ENCODE measurements at places on chromosomes 16 and 17. TPM values are rescaled to one million over a fixed set of nuclear protein-coding genes. Genes with fewer than 3 reads are reported as not detected.

GRCh38 chr16:78122774-78123315 lies 23.4 kb downstream of the WWOX start:
- no peaks in the 10 kb centered on the region for H3K4me1 ChIP-seq
- H3K27ac ChIP-seq, result no peak overlapping the region
- H3K27me3 ChIP-seq, result no peaks in the 10 kb centered on the region

- H3K27ac ChIP-seq, result no peak overlapping the region
- no peaks in the 10 kb centered on the region for H3K36me3 ChIP-seq
- H3K27me3 ChIP-seq, result no peaks in the 10 kb centered on the region
- H3K4me3 ChIP-seq, result no peak overlapping the region
- H3K4me1 ChIP-seq, result no peaks in the 10 kb centered on the region
Measured at GRCh38 chr17:57368637-57369336, 112.5 kb downstream of the MSI2 start.

DNA sequence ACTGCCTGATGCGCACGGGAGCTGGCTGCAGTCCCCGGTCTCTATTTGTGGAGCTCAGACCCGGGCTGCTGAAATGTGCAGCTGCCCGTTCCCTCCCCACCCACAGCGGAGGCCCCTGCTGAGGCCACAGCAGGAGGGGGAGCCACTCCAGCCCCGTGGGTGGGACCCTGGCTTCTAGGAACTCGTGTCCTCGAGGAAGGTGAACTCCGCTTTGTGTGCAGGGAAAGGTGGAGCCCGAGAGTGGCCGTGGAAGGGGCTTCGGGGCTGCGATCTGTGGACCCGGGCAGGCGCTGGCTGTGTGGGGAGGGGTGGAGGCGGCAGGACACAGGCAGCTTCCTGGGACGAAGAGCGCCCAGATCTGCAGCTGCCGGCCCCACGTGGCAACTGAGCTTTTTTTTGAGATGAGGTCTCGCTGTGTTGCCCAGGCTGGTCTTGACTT lies 2.9 kb downstream of the CCDC154 start:
- no peak overlapping the region for H3K4me3 ChIP-seq
- H3K36me3 ChIP-seq, result no peaks in the 10 kb centered on the region
- no peaks in the 10 kb centered on the region for H3K4me1 ChIP-seq
- H3K27me3 ChIP-seq, result no peaks in the 10 kb centered on the region

DNA sequence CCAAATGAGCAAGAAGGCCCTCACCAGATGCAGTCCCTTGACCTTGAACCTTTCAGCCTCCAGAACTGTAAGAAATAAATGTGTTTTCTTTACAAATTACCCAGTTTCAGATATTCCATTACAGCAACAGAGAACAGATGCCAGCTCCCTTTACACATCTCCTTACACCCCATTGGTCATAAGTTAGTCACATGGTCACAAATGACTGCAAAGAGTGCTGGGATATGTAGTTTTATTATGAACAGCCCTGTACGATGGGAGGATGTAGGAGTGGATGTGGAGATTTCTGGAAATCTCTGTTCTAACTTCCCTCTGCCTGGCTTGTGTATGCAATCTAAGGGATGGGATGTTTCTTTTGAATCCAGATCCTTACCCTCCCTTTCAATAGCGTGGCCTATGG lies 13.3 kb upstream of the RPL38 start:
- H3K27ac ChIP-seq, result no peak overlapping the region
- H3K36me3 ChIP-seq, result no peaks in the 10 kb centered on the region
- peaks cover 5% of the 10 kb centered on the region for H3K27me3 ChIP-seq
- no peaks in the 10 kb centered on the region for H3K4me1 ChIP-seq
- DNase-seq, result no peak

DNA sequence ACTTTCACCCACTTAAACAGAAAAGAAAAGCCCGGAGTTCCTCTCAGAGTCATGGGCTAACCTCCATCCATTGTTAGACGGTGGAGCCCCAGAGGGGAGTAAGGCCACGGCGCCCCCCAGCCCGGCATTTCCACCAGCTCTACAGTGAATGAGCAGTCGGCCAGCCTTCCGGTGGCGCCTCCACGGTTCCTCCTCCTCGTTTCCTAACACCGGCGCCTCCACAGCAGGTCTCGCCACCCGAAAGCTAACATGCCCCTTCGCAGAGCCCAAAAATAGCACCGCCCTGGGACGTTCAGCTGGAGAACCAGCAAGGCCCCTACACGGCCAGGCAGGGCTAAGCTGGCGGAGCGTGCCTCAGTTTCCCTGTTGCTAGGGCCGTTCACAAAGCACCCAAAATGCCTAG lies 858 bp downstream of the MMD start:
- H3K27ac ChIP-seq, result peak overlapping the region; percentile 68
- peaks cover 8% of the 10 kb centered on the region for H3K27me3 ChIP-seq
- no peaks in the 10 kb centered on the region for H3K36me3 ChIP-seq

GRCh38 chr16:57613514-57613913 lies 14.9 kb upstream of the ADGRG1 start:
- no peak for DNase-seq
- peaks cover 40% of the 10 kb centered on the region for H3K4me1 ChIP-seq
- H3K27ac ChIP-seq, result no peak overlapping the region
- no peak overlapping the region for H3K4me3 ChIP-seq

GRCh38 chr17:61362852-61363600 lies 36.6 kb upstream of the TBX2 start:
- H3K36me3 ChIP-seq, result no peaks in the 10 kb centered on the region
- H3K27me3 ChIP-seq, result no peaks in the 10 kb centered on the region
- H3K27ac ChIP-seq, result no peak overlapping the region
- no peak overlapping the region for H3K4me3 ChIP-seq
- DNase-seq, result no peak

- no peaks in the 10 kb centered on the region for H3K36me3 ChIP-seq
- no peaks in the 10 kb centered on the region for H3K4me1 ChIP-seq
- H3K4me3 ChIP-seq, result no peak overlapping the region
- DNase-seq, result no peak
- no peaks in the 10 kb centered on the region for H3K27me3 ChIP-seq
Measured at GRCh38 chr17:30554839-30555751, 77.9 kb downstream of the GOSR1 start.

DNA sequence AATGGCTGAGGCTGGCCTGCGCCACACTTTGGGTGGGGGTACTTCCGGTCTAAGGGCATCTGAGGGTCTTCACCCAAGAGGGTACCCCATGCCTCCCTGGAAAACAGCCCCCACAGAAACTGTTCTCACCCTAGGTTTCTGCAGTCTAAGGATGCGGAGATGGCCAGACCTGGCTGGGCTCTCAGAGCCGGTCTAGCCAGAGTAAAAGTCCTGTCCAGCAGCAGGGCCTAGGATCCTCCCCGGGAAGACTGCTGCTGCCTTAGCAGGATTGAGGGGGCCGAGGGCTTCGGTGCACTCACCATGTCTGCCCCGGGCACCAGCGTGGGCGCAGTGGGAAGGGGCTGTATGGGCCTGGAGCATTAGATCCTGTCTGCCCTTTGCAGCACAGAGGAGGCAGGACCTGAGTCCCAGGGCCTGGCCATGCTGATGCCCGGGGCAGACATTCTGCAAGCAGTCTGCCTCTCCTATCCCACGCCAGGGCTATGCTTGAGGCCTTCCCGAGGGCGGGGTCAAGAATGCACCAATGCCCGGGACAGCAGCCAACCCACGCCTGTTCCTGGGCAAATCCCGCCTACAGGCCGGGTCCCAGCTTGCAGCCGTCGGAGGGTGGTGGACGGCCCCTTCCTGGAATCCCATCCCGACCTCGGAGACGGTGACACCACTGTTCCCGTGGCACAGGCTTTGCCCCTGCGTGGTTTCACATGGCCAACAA lies 54.7 kb downstream of the CBFA2T3 start:
- no peak overlapping the region for H3K4me3 ChIP-seq
- peaks cover 4% of the 10 kb centered on the region for H3K4me1 ChIP-seq
- no peak overlapping the region for H3K27ac ChIP-seq
- DNase-seq, result no peak
- H3K36me3 ChIP-seq, result no peaks in the 10 kb centered on the region

DNA sequence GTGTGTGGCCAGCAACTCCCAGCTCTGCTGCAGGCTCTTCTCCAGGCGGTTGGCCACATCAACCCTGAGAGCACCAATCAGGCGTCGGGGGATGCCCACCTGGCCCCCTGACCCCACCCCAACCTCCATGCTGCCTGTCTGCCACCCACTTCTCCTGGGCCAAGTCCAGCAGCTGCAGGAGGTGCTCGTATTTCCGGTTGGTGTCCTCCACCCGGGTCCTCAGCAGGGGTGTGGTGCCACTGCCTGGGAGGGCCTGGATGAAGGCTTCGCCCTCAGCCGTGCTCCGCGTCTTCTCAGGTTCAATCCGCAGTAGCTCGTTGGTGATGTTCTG lies 44.6 kb downstream of the UBN1 start:
- H3K27ac ChIP-seq, result no peak overlapping the region
- H3K27me3 ChIP-seq, result no peaks in the 10 kb centered on the region
- H3K4me1 ChIP-seq, result no peaks in the 10 kb centered on the region
- no peaks in the 10 kb centered on the region for H3K36me3 ChIP-seq
- no peak for DNase-seq
- no peak overlapping the region for H3K4me3 ChIP-seq

DNA sequence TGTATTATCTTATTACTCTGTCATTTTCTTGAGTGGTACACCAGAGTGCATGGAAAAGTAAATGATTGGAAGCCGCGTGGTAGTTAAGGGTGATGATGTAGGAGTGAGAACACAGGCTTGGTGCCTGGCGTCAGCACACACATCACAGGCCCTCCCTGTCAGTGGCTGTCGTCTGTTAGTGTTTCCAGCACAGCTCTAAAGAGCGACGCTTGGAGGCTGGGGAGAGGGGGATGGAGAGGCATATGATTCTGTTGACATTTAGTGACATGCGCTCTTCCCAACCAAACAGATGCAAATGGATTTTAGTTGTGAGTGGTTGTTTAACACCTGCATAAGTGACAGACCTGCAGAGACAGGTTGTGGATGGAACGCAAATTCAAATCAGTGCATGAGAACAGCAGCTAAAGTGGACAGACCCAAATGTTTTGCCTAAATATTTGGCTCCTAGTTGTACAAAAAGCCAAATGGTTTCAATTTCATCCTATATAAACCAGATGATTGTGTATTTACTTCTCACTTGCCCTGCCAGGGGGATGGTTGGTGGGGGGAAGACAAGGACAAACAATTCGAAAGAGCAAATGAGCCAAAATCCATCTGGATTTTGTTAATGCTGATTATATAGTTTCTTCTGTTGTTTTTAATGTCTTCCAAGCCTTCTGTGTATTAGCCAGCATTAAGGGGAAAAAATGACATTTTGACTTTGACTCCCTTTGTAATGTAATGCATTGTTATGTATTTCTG lies 222.3 kb downstream of the WWOX start:
- H3K27ac ChIP-seq, result no peak overlapping the region
- H3K4me1 ChIP-seq, result no peaks in the 10 kb centered on the region
- H3K27me3 ChIP-seq, result no peaks in the 10 kb centered on the region

- H3K4me3 ChIP-seq, result no peak overlapping the region
- no peak overlapping the region for H3K27ac ChIP-seq
- no peaks in the 10 kb centered on the region for H3K36me3 ChIP-seq
- no peaks in the 10 kb centered on the region for H3K4me1 ChIP-seq
Measured at GRCh38 chr16:75532142-75532765, 3.7 kb downstream of the CHST5 start.

DNA sequence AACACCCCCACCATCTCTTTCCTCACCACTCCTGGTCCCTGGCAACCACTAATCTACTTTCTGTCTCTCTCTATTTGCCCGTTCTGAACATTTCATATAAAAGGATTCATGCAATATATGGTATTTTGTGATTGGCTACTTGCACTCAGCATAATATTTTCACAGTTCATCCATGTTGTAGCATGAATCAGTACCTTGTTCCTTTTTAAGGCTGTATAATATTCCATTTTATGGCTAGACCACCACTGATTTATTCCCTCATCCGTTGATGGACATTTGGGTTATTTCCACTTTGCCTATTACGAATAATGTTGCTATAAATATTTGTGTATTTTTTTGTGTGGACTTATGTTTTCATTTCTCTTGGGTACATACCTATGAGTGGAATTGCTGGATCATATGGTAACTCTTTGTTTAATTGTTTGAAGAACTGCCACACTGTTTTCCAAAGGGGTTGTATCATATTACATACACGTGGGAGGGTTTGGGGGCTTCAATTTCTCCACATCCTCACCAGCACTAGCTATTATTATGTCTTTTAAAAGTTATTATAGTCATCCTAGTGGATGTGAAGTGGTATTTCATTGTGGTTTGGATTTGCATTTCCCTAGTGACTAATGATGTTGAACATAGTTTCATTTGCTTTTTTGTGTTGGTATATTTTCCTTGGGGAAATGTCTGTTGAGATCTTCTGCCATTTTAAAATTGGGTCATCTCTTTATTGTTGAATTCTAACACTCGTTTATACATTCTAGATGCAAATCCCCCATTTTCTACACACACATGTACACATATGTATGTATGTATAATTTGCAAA lies 26.3 kb downstream of the SEC14L5 start:
- H3K27ac ChIP-seq, result no peak overlapping the region
- no peaks in the 10 kb centered on the region for H3K4me1 ChIP-seq
- H3K27me3 ChIP-seq, result no peaks in the 10 kb centered on the region
- H3K4me3 ChIP-seq, result no peak overlapping the region
- DNase-seq, result no peak

DNA sequence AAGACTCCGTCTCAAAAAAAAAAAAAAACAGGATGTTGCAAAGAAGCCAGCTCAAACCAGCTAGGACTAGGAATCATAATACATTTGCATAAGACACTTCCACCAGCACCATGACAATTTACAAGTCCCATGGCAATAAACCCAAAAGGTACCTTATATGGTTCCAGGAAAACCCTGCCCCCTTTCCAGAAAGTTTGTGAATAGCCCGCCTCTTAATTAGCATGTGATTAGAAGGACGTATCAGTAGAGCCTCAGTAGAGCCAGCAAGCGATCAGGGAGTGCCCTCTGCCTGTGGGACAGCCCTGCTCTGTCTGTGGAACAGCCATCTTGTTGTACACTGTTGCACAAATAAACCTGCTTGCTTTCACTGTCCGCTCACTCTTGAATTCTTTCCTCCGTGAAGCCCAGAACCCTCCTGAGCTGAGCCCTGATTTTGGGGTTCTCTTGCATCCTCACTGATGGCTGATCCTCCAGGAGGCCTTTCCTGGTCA lies 14.0 kb downstream of the NUPR1 start:
- H3K27me3 ChIP-seq, result no peaks in the 10 kb centered on the region
- no peak overlapping the region for H3K4me3 ChIP-seq
- no peaks in the 10 kb centered on the region for H3K36me3 ChIP-seq

- DNase-seq, result peak; percentile 47
- H3K4me1 ChIP-seq, result peaks cover 36% of the 10 kb centered on the region
- peak overlapping the region; percentile 89 for H3K27ac ChIP-seq
- H3K4me3 ChIP-seq, result peak overlapping the region; percentile 2
- H3K27me3 ChIP-seq, result no peaks in the 10 kb centered on the region
Measured at GRCh38 chr16:50265260-50265659, 1.1 kb upstream of the ADCY7 start.

GRCh38 chr16:77386831-77387814 lies 47.7 kb downstream of the ADAMTS18 start:
- no peak overlapping the region for H3K4me3 ChIP-seq
- no peaks in the 10 kb centered on the region for H3K36me3 ChIP-seq
- no peak for DNase-seq
- no peaks in the 10 kb centered on the region for H3K27me3 ChIP-seq
- H3K27ac ChIP-seq, result no peak overlapping the region

Gene KCNH4
- 1.7 TPM for total RNA-seq

Gene HOXB3
- total RNA-seq, result 3.0 TPM

Measured in CD8-positive, alpha-beta memory T cell (primary cell).